ENCODE measurements at places on chromosomes 16 and 17.

DNA sequence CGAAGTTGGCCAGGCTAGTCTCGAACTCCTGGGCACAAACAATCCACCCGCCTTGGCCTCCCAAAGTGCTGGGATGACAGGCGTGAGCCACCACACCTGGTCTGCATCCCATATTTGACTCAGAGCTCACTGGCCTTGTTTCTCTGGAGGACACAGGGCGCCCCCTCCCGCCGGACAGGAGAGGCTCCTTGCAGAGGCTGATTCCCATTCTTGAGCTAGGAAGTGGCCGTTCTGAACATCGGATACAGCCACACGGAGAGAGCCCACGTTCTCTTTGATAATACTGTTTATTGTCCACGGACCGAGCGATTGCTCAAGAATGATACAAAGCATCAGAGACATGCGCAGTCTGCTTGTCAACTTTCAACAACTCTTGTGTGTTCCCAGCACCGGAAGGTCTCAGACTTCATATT is 12.1 kb upstream of the USP36 start:
- DNase-seq: no peak

DNA sequence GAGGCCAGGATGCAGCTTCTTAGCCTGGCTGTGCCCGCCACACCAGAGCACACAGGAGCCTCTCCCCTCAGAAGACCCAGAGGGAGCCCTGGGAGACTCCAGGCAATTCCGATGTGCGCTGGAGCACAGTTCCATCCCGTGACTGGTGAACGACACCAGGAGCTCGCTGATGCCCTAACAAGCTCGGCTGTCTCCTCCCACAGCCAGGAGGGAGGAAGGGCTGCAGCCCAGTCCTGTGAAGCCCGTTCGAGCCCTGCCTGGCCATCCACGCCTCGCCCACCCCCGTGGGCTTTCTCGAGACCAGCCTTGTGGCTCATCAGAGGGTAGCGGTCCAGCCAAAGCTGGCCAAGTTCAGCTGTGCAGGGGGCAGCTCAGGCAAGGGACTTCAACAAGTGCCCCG is 21.8 kb upstream of the RASD1 start:
- DNase-seq: no peak

- no peak for DNase-seq
Measured at GRCh38 chr17:13973960-13974651, 95.2 kb upstream of the COX10 start.

DNA sequence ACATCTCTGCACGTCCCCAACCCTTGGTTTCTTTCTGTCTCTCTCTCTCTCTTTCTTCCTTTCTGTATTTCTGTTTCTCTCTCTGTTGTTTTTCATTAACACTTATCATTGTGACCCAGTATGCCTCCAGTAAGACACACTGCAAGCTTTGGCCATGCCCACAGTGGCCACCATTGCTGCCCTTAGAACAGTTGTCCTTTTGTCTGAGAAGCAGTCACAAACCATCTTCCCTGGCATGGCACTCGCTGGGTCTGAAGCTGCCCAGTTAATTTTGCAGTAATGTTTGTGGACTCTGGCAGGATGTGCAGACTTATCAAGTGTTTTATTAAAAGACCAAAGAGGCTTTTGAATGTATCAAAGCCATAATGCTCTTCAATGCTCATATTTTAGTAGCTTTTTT is 146.9 kb downstream of the MSI2 start:
- DNase-seq: no peak

DNA sequence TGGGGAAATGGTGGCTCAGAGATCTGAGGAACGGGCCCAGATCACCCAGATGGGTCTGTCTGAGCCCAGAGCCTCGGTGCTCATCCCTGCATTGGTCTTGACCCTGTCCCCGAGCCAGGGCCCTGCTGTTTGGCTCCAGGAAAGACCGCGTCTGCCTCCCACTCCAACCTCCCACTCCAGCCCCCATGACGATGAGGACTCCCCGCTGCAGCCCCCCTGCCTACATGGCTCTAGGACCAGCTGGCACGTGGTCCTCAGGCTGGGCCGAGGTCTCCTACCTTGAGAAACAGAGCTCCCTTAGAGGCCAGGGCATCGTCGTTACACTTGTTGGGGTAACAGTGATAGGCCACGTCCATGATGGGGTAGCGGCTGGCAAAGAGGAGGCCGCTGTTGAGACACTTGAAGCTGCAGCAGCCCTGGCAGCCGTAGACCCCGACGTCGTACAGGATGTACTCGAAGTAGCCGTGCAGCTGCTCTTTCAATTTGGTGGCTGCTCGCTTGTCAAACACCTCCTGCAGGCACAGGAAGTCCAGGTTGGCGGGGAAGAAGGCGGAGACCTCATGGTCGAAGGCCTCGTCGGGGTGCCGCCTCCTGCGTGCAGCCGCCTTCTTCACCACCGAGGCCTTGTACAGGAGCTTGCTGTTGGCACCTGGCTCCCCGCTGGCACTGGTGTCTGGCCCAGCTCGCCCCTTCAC is 59.9 kb downstream of the PRMT7 start:
- no peak for DNase-seq

- DNase-seq: no peak
Measured at GRCh38 chr16:16120044-16120381, 103.3 kb downstream of the ABCC6 start.

DNA sequence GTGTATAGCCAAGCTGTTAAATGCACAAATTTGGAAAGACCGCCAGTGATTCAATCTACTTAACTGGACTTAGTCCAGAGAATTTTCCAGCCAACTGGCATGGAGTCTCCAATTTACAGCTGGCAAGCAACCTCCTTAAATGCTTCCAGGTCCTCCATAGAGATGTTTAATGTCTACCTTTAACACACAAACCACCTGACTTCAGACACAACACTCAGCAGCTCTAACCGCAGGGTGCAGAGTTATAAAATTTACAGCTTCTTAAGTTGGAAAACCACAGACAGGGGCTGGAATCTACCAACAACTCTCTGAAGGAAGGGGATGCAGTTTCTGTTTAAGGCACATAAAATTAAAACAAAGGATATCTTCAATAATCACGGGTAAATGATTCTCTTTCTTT is 106.9 kb downstream of the SYCE1L start:
- no peak for DNase-seq

- DNase-seq: no peak
Measured at GRCh38 chr16:24272379-24272778, 16.2 kb downstream of the CACNG3 start.

GRCh38 chr17:79315358-79316105 is 240.9 kb downstream of the ENGASE start:
- no peak for DNase-seq
